Forelimb muscle (tissue), 1 donor: ENCODE measurements at places on chromosomes 13 and 19.

- DNase-seq, result no peak
Measured at GRCh38 chr13:91313103-91313502, 34.4 kb upstream of the MIR17HG start.

- DNase-seq, result no peak
Measured at GRCh38 chr13:25738342-25739196, 313.2 kb downstream of the SHISA2 start.

DNA sequence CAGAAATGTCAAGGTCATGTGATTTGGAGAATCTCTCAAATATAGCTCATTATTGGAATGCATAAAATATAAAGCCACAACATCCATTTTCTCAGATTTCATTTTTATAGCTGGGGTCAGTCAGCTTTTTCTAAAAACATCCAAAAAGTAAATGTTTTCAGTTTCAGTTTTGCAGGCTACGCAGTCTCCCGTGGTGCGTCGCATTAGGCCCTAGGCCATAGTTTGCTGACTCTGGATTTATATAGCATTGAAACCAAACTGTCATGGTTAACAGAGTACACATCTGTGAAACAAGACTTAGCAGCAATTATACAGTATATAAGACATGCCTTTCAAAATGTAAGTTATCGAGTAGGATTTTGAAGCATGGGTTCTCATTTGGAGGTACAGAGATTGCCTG is 140.0 kb downstream of the IRS2 start:
- DNase-seq, result no peak

- no peak for DNase-seq
Measured at GRCh38 chr19:9329999-9330398, 6.0 kb downstream of the ZNF559 start.

DNA sequence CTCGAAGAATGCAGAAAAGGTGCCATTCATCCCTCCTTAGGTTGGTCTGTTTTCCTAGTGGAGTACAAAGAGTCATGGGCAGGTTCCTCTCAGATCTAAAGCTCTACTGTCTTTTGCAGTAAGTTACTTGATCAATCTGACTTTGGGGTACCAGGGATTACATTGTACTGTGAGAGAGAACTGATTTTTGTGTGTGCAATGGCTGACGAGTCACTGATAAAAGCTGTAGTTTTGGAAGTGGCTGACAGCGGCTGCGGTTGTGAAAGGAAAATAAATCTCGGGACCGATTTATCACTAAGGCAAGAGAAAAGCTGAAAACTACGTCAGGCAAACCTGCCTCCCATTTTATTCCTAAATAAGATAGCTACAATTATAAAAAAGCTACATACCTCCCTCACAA is 26.9 kb downstream of the UTP14C start:
- DNase-seq, result no peak

DNA sequence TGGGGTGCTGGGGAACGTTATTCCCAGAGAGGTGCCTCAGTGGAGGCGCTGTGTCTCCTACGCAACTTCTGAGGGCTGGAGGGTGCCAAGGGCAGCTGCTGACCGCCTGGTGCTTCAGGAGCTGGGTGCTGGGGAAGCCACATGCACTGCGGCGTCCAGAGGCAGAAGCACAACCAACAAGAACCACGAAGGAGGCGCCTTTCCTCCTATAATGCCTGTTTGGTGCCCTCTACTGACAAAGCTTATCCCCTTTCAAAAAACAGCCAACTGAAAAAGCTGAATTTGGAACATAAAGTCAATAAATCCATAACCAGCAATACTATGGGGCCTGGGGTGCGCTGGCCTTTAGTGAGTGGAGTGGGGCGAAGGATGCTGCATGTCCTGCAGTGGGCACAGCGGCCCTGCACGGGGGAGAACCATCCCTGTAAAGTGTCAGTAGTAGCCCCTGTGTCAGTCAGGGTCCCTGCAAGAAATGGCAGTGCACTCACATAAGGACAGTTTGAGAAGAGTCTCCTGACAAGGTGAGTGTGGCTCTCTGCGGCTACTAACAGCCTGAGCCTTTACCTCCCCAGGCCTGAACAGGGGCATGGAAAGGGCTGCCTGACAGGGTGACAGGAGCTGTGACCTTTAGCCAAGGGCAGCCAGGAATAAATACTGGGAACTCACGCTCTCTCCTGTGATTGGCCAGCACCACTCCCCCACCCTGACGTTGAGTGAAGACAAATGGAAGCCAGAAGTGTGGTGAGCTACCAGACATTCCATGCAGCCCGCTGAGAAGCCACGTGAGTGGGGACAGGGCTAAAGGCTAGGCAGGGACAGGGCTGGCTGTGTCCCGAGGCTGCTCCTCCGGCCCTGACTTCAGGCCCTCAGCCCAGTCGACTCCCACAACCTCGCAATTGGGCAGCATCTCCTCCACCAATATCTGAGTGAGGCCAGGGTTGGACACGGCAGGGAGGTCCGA is 4.5 kb upstream of the B3GNT8 start:
- DNase-seq, result no peak

- no peak for DNase-seq
Measured at GRCh38 chr13:33409673-33410510, 124.3 kb upstream of the STARD13 start.

DNA sequence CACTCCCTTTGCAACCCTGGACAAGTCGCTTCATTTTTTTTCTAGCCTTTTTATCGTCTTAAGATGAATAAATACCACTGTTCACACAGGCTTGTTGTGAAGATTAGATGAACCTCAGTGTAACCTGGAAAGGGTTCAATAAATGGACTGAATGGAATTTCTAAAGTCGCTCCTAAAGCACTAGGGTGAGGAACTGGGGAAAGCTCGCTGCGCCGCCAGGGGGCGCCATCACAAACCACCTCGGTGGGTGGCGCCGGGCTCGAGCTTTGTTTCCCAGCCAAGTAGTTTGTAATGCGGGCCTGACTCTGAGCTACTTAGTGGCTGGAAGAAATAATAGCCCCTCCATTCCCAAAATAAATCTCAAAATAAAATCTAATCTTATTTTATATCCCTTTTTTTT is 2.2 kb upstream of the CEACAM6 start:
- DNase-seq, result no peak

GRCh38 chr19:33194886-33195644 is 935 bp downstream of the LRP3 start:
- no peak for DNase-seq

GRCh38 chr19:46634656-46635218 is 1.3 kb downstream of the GNG8 start:
- no peak for DNase-seq

DNA sequence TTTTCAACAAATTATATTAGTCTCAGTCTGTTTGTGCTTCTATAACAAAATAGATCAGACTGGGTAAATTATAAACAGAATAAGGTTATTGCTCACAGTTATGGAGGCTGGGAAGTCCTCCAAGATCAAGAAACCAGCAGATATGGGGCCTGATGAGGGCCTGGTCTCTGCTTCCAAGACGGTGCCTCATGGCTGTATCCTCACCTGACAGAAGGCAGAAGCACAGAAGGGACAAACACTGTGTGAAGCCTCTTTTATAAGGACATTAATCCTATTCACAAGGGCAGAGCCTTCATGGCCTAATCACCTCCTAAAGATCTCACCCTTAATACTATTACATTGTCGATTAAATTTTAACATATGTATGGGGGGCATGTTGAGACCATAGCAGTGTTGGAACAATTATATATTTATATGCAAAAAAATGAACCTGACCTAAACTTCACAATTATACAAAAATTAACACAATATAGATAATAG is 12.7 kb downstream of the F10 start:
- no peak for DNase-seq

GRCh38 chr13:93948162-93948922 is 531.1 kb downstream of the DCT start:
- DNase-seq, result no peak
